Karpas-422 (cell line): ENCODE measurements at places on chromosomes 3 and 15. TPM values are rescaled to one million over a fixed set of nuclear protein-coding genes. Genes with fewer than 3 reads are reported as not detected.

Gene MST1R
- total RNA-seq, result not detected in 2 replicates

Gene HESX1
- 1.0 and 3.4 TPM in 2 replicates for total RNA-seq

Gene ZNF80
- total RNA-seq, result not detected in 2 replicates

Gene TM4SF18
- total RNA-seq, result not detected in 2 replicates

Gene CADPS
- 0.76 and 1.9 TPM in 2 replicates for total RNA-seq

Gene TMEM207
- not detected in 2 replicates for total RNA-seq

Gene CSPG5
- 0.04 and 1.5 TPM in 2 replicates for total RNA-seq

Gene ATP8B4
- not detected in 2 replicates for total RNA-seq

Gene ITPR1
- total RNA-seq, result 18.2 and 22.2 TPM in 2 replicates

Gene UROC1
- total RNA-seq, result not detected in 2 replicates

Gene ADGRG7
- not detected in 2 replicates for total RNA-seq

GRCh38 chr3:73908218-73908617 is 283.5 kb upstream of the PDZRN3 start:
- DNase-seq, result no peak

DNA sequence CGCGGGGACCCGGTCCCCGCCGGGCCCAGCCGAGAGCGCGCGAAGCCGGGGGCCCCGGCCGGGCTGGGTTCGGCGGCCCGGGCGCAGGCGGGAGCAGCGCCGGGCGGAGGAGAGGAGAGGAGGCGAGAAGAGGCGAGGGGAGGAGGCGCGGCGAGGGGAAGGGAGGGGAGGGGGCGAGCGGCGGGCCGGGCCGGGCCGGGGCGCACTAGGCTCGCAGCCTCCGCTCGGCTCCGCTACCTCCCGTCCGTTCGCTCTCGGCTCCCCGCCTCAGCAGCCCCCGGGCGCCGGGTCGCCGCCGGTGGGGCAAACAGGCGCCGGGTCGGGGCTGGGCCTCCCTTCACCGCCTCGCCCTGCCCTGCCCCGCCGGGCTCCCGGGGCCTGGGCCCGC is 351 bp downstream of the INSYN1 start:
- DNase-seq, result no peak

- DNase-seq, result peak; percentile 56
These were observed 123.8 kb upstream of the C15orf61 start for GRCh38 chr15:67397139-67397538.

DNA sequence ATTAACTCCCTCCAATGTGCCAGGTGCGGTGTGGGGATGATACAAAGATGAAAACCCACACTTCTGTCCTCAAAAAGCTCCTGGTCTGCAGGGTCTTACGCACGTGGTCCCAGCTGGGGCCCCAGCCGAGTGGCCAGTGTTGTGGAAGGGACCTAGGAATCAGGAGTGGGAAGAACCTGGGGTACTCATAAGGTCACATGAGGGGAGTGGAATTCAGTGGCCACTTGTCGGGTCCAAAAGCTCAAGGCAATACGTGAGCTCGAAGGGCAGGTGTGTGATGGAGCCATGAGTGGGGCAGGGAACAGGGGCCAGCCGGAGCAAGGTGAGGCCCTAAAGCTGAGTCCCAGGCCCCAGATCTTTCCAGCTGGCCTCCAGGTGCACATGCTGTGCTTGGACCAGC is 260.0 kb upstream of the LYSMD4 start:
- no peak for DNase-seq

- no peak for DNase-seq
These were observed 67.7 kb downstream of the RARB start for GRCh38 chr3:25495726-25496253.

DNA sequence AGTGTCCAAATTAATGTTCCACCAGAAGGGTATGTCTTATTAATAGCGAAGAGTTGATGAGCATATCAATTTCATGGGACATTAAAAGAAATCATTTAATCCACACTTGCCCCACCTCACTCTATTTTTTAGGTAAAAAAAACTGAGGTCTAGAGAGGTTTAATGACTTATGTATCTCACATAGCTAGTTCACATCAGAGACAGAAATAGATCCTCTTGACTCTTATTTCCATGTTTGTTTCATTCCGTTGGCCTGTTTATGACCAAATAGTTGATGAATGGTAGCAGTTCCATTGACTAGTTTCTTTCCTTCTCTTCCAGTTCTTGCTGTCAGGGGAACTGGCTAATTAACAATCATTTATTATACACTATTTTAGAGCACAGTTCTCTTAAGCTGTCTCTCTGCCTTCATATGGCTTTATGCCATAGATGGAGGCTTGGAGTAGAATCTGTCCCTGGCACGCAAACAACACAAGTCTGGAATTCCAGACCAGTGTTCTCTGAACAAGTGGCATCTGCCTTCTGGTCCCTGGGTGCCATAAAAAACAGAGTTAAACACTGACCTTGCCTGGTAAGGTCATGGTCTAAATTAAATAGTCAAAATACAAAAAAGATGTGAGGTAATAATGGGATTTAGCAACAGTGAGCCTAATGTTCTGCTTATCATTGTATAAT is 220.0 kb upstream of the CGNL1 start:
- no peak for DNase-seq

DNA sequence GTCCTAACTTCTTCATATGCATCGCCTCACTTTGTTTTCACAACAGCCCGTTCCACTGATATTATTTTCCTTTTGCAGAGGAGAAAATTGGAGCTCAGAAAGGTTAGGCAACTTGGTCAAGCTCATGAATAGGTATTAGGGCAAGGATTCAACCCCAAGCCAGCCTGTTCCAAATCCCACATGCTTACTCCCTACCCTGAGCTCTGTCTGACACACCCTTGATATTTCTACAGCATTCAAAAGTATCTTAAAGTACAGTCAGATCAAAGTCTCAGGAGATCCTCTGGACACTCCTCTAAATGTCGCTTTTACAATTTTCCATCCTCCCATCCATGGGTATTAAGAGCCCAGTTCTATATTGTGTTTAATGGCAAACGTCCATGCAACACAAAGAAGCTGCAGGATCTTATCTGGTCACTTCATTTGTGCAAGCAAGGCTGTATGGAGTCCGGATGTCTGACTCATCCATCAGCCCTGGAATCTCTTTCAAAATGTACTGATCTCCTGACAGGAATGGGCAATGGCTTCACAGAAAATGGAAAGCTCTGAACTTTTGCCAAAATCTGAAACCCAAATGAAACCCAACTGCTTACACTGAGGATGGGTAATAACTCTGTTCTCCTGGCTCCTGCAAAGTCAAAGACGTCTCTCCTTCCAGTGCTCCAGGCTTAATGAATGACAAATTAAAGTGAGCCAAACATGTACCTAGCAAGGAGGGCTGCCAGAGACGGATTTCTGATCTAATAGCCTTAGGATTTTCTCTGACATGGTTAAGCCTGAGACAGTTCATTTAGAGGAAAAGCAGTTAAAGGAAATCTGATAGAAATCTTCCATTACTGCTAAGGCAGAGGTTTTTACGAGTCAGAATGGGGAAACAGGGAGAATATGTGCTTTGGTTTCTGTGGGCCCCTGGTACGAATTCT is 230.9 kb upstream of the RORA start:
- DNase-seq, result no peak

- no peak for DNase-seq
These were observed 12.4 kb downstream of the ZNF710 start for GRCh38 chr15:90013503-90013937.

DNA sequence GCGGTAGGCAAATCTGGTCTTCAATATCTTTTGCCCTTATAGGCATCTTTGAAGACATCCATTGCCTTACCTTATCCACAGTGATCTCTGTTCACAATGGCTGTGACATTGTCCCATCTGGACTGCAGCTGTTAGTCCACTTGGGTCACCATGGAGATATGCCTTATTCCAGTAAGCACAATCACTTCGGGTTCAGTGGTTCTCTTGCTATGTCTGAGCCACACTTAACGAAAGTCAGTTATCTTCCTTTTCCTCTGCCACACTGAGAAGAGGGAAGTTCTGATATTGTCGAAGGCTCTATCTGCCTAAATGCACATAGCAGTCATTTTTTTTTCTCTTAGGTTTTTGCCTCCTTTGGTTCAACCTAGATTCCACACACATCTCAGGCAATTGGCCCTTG is 119.0 kb upstream of the SATB1 start:
- DNase-seq, result no peak

GRCh38 chr3:13111873-13112520 is 38.8 kb upstream of the IQSEC1 start:
- no peak for DNase-seq

- no peak for DNase-seq
These were observed 391.4 kb upstream of the DPH6 start for GRCh38 chr15:35937380-35937779.

GRCh38 chr15:26691249-26691648 is 81.6 kb downstream of the GABRB3 start:
- no peak for DNase-seq

GRCh38 chr3:116709479-116709878 is at the start of gene TUSC7:
Gene TUSC7, plus strand, starts transcription at chr3:116709779.
- DNase-seq, result no peak

- DNase-seq, result no peak
These were observed 52.5 kb downstream of the SH3BP5 start for GRCh38 chr3:15279671-15280402.

GRCh38 chr15:71971905-71972304 is 146.0 kb downstream of the MYO9A start:
- DNase-seq, result no peak

GRCh38 chr3:178494386-178494785 is 41.9 kb upstream of the KCNMB2 start:
- DNase-seq, result no peak

GRCh38 chr3:130457671-130458070 is 59.3 kb upstream of the COL6A6 start:
- no peak for DNase-seq

DNA sequence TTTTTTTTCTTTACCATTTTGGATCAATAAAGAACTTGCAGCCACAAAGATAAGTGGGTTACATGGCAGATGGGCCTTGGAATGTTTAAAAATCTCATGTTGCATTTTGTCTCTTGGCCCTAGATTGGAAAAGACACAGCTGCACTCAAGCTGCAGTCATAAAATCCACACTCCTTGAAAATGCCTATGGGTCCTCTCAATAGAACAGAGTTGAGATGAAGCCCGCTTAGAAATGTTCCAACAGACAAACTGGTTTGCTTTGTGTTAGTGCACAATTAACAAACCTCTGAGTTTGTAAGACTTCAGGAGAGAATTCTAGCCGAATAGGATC is 401.2 kb upstream of the CDIN1 start:
- no peak for DNase-seq

DNA sequence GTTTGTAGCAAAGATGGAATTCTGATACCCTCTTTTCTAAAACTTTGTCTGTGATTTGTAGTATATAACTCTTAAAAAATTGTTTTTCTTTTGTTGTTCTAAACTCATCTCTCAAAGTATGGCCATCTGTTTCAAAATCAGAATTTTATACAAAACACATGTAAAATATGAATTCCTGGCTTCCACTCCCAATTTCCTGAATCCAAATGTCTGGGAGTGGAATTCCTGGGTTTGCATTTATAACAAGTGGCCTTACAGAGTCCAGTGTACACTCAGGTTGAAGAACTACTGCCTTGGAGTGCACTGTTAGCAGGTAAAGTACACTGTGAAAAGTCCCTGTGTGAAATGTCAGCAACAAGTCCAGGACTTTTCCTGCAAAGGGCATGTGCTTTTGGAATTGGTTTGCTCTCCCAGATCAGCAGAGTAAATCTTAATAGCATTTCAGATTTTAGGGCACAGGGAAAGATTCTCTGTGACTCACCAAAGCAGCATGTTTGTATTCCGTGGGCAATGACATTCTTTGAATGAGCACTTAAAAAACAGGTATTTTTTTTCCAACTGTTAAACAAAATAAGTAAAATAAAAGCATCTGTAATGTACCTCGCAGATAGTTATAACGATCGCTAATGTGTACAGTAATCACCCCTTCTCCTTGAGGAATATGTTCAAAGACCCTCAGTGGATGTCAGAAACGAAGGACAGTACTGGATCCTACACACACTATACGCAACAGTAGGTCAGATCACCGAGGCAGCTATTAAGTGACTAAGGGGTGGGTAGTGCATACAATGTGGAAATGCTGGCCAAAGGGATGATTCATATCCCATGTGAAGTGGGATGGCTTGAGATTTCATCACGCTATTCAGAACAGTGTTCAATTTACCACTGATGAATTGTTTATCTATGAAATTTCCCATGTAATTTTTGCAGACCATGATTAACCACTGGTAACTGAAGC is 2.0 kb upstream of the CLDN16 start:
- no peak for DNase-seq

DNA sequence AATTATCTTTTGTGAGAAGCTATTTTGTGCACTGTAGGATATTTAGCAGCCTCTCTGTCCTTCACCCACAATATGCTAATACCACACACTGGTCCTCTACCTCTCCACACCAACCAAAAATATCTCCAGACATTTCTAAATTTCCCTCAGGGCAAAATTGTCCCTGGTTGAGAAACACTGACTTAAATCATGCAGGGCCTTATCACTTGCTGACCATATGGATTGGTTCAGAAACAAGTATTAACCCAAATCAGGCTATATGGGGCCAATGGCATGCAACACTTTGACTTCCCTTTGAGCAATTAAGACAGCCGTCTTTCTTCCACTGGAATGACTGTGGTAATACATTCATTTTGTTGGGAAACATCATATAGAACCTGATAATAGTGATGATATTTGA is 251.1 kb downstream of the CNTN3 start:
- DNase-seq, result no peak

DNA sequence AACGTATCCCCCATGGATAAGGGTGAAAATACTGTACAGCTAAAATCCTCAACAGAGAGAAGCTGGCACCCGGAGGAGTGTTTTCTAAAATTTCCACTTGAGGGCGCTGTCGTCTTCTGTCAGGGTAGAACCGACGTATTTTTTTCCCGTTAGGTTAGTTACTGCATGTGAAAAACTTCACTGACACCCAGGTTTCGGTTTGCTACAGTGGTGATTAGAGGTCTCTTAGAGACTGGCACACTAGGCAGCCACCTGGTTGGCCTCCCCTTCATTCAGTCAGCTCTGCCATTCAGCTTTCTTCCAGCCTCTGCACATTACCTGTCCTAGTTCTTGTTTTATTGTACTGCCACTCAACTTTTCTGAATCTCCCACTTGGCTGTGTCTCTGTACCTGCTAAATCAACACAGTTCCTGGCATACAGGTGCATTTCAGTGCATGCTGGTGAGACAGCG is 18.4 kb downstream of the CCK start:
- peak; percentile 89 for DNase-seq

DNA sequence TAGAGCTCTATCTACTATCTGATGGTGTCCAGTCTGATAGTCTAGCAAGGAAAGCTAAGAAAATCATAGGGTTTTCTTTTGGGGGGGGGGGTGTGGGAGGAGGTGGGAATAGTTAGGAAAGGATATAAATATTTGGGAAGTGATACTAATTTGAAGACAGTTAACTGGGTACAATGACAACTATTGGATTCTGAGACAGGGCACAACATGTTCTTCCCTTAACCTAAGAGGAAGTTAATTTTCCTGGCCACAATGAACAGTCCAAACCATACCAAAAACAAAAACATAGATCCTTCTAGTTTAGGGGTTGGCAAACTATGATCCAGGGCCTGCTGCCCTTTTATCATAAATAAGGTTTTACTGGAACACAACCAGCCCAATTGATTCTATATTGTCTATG is 10.0 kb upstream of the HCLS1 start:
- DNase-seq, result no peak
